ENCODE measurements at places on chromosomes 6 and 20.

- DNase-seq: no peak
Observed at GRCh38 chr6:89581689-89582088, 56.9 kb downstream of the LYRM2 start.

DNA sequence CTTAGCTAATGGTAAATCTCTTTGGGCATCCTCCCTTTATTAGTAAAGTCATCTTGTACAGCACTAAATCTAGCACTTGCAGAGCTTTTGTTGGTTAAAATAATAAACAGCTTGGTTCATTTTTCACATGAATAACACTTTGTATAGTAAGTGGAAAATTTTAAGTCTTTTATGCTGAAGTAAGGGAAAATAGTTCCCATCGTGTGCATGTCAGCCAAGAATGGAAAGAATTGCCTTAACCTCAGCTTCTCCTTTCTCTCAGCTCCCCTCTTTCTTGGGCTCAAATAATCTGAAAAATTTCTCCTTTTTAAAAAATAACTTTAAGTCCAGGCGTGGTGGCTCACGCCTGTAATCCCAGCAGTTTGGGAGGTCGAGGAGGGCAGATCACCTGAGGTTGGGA is 16.6 kb downstream of the SNRPC start:
- no peak for DNase-seq

- DNase-seq: no peak
Observed at GRCh38 chr6:87139236-87139635, 16.1 kb upstream of the ZNF292 start.

GRCh38 chr6:36686668-36687513 is 8.4 kb downstream of the CDKN1A start:
- no peak for DNase-seq

DNA sequence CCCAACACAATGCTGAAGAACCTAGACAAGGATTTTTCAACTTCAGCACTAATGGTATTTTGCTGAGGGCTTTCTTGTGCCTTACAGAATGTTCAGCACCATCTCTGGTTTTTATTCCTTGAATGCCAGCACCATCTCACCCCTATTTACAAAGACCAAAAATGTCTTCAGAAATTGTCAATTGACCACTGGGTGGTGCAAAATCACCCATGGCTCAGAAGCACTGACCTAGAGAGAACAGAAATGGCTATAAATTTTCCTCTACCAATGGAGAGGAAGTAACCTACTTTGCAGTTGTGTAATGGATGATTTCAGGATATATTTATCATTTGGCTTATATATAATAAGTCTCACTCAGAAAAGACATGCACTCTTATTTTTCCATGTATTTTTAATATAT is 431.0 kb upstream of the IRAK1BP1 start:
- DNase-seq: no peak

DNA sequence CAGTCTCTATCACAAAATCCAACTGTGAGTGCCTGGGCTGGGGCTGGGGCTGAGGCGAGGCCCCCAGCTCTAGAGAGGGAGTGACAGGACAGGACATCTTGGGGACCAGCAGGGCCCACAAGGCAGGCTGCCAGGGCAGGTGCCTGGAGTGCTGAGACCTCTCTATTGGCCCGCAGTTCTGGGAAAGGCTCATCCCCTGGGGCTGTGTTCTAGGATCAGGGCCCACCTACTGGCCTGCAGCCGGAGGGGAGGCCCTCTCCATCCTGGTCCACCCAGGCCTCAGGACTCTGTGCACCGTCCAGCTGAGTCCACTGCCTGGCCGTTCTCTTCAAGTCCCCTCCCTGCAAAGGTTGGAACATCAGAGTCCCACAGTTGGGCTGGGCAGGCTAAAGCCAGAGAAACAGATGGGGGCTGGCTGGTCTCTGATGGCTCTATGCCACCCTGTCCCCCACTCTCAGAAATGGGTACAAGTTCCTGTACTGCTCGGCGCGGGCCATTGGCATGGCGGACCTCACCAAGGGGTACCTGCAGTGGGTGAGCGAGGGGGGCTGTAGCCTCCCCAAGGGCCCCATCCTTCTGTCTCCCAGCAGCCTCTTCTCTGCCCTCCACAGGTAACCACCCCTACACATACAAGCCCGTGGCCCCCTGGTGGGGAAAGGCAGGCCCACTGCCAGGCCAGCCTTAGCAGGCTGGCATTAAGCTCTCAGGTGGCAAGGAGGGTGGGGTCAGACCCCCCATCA is 9.0 kb downstream of the EMILIN3 start:
- no peak for DNase-seq

DNA sequence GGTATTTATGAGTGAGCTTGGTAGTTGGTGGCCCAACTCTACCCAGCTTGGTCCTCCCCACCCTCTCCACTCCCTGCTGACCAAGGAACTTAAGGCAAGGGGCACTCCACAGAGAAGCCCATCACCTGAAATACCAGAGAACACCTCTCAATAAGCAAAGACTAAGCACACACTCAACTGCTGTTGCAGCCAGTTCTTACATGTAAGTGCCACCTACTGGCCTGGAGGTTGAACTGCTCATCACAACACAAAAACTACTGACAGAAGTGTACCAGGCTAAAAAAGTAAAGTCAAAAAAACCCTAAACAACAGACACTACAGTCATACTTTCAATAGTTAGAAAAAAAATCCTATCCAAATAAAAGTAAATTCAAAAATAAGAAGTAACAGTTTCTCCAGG is 146.2 kb downstream of the FAM83B start:
- DNase-seq: no peak

GRCh38 chr6:11021003-11021402 is 23.1 kb downstream of the ELOVL2 start:
- DNase-seq: no peak

- DNase-seq: no peak
Observed at GRCh38 chr6:13535306-13535705, 39.1 kb upstream of the SIRT5 start.

- DNase-seq: no peak
Observed at GRCh38 chr20:32450484-32451061, 92.4 kb downstream of the ASXL1 start.

GRCh38 chr6:3594201-3594600 is 137.4 kb upstream of the SLC22A23 start:
- DNase-seq: no peak

DNA sequence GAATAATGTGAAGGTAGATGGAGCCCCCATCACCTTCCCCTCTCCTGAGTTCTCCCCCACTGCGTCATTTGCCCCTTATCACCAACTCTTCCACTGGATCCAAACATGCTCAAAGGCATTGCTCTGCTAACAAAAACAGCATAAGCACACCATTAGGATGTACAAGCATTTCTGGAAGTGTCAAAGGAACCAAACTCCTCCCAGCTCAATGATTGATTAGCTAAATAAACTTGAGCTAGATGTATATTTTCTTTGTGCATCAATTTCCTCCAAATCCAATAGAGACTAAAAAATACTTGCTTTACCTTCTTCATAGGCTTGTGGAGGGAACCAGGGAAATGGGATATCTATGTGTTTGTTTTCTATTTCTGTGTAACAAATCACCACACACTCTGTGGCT is 248.4 kb upstream of the JARID2 start:
- no peak for DNase-seq

GRCh38 chr6:17096652-17097051 is 5.2 kb upstream of the STMND1 start:
- no peak for DNase-seq

DNA sequence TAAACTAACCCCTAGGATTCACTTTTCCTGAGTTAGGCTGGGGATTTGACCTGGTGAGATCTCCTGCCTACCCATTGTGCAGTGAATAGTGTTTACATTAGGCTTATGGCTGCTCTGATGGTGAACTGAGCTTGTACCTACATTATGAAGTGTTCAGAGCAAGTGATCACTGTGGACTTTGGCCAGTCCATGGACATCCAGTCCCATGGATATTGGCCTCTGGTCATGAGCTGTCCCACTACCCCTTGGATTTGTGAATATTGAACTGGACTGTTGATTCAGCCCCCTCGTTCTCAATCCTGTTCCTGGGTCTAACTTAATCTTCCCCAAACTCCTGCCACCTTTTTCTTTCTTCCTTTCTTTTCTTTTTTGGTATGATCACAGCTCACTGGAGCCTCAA is 13.8 kb downstream of the ASIP start:
- DNase-seq: no peak

GRCh38 chr6:7050872-7051779 is 56.6 kb upstream of the RREB1 start:
- DNase-seq: no peak

GRCh38 chr20:2397595-2398145 is 17.0 kb downstream of the TGM6 start:
- no peak for DNase-seq

DNA sequence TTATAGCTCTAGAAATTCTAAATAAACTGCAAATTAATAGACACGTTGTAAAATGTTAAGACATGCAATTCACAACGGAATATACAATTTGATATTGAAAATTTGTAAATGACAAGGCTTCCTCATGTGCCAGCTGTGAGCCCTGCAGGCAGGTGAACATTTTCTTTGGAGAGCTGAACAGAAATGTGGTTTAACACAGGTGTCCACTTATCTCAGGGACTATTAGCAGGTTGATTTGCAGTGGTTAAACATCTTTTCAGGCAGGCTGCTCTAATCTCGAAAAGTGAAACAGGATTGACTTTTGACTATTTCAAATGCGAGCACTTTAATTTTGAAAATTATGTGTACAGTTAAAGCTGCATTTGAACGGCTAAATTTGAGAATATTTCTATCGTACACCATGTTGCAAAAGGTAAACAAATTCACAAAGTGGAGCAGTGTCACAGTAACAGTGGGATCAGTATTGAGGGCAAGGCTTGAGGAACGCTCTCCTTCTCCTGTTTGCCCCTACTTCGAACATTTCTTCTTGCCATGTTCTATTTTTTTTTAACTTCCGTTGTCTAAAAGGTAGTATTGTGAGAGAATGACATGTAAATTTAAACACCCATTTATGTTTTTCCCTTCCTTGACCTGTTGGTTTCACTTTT is 210.8 kb downstream of the CDKAL1 start:
- DNase-seq: no peak

GRCh38 chr6:137227871-137228302 is 8.7 kb upstream of the IFNGR1 start:
- DNase-seq: no peak

GRCh38 chr6:98920904-98921431 is 26.8 kb downstream of the FBXL4 start:
- DNase-seq: no peak

DNA sequence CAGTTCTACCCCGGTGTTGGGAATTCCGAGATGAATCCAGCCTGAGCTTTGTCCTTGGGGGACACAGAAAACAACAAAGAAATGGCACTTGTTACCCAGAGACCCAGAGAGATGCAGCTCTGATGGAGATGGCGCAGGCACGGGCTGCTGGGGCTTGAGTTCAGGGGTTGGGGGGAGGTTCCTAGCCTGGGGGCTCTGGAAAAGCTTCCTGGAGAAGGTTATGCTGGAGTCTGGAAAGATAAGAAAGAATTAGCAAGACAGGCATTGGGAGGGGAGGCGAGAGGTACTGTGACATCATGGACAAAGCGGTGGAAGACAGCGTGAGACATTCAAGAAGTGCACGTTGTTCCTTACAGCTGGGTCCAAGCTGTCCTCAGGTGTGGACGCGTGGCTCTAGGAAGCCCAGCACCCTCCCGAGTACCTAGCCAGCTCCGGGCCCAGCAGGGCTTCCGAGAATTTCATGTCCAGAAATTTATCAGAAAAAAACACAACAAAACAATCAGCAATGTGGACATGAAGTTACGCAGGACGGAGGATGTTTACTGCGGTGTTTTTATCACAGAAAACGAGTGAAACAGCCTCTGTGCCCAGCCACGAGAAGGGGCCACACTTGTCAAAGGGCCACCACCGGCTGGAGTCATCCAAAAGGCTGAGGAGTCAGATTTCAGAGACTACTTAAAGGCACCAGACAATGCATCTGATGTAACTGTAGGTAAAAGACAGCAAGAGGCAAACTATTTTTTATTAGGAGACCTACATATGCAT is 39.5 kb downstream of the C20orf203 start:
- DNase-seq: no peak

DNA sequence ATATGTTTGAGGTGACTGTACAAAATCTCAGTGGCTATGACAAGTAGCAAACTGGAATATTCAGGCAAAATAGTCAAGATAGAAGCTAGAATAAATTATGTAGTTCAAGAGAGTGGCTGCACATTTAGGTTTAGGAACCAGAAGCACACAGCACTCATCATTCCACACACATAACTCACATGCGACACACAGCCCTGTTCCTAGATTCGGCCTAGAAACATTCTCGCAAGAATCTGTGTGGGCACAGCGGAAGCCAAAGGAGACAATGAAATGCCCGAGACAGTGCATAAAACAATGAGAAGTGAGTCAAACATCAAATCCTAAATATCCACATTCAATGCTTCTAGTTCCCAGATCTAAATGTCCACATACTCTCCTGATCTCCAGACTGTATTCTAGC is 9.5 kb upstream of the SUPT3H start:
- DNase-seq: no peak

- DNase-seq: no peak
Observed at GRCh38 chr20:13447385-13448180, 191.1 kb downstream of the TASP1 start.

- no peak for DNase-seq
Observed at GRCh38 chr20:49288250-49288751, 10.4 kb upstream of the ZNFX1 start.

- DNase-seq: no peak
Observed at GRCh38 chr6:109373762-109374161, 8.5 kb downstream of the CD164 start.

DNA sequence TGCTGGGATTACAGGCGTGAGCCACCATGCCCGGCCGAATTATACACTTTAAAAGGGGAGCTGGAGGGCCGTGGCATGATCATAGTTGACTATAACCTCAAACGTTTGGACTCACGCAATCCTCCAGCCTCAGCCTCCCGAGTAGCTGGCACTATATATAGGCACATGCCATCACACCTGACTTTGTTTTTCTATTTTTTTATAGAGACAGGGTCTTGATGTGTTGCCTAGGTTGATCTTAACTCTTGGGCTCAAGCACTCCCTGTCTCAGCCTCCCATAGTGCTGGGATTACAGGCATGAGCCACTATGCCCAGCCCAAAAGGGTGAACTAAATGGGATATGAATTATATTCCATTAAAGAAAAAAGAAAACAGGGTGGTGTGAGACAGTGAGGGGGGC is 7.8 kb downstream of the PTGIS start:
- no peak for DNase-seq

- DNase-seq: no peak
Observed at GRCh38 chr20:58084566-58084965, 143.9 kb downstream of the ANKRD60 start.

GRCh38 chr6:7673063-7673536 is 52.8 kb upstream of the BMP6 start:
- no peak for DNase-seq

GRCh38 chr6:1496836-1497760 is 107.7 kb downstream of the FOXF2 start:
- DNase-seq: peak; percentile 22
